ENCODE measurements at places on chromosomes 2 and 18.

DNA sequence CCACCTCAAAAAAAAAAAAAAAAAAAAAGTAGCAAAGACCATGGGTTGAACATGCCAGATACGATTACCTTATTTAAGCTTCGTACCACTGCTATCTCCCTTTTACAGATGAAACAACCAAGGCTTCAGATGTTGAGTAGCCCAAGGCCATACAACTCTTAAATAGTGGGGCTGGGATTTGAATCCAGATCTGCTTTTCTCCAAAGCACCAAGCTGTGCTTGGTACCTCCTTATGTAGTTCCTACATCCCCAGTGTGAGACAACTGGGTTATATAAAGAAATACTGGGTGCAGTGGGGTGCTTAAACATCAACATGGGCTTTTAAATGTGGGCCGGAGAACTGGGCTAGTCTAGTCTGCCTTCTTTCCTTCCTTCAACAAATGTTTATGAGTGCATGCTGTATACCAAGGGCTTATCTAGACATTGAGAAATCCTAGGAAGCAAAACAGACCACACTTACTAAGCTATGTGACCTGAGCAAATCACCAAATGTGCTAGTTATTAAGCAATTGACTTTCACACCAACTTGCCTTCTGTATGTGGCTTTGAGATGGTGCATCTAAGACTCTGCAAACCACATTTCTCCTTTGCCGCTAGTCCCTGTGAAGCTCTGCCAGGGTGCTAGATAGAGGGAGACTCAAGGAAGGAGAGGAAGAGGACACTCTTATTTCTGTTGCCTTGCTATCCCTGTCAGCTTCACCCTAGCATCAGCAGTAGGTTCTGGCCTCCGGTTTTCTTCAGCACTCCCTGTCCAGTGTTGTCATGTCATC lies 206.8 kb upstream of the FBXO11 start:
- no peak for DNase-seq

GRCh38 chr2:240585101-240585500 lies 1.4 kb upstream of the CAPN10 start:
- DNase-seq, result no peak

- DNase-seq, result no peak
These were observed 165.4 kb downstream of the RBM43 start for GRCh38 chr2:151096235-151096634.

GRCh38 chr18:62369129-62369644 lies 44.1 kb downstream of the TNFRSF11A start:
- DNase-seq, result no peak

GRCh38 chr18:3810296-3810695 lies 360.3 kb downstream of the TGIF1 start:
- peak; percentile 30 for DNase-seq
